Activated T-cell treated with anti-CD3 and anti-CD28 coated beads, Interleukin-2, amount 50 U/mL, for 72 hours (primary cell): ENCODE measurements at places on chromosomes 12 and 14. TPM values are rescaled to one million over a fixed set of nuclear protein-coding genes. Genes with fewer than 3 reads are reported as not detected.

TMEM260 gene
- total RNA-seq, result 15.0 TPM

ART4 gene
- total RNA-seq, result not detected

KRT79 gene
- total RNA-seq, result 0.19 TPM

- no peak for DNase-seq
Measured at GRCh38 chr12:91204421-91204820, 21.8 kb upstream of the DCN start.

DNA sequence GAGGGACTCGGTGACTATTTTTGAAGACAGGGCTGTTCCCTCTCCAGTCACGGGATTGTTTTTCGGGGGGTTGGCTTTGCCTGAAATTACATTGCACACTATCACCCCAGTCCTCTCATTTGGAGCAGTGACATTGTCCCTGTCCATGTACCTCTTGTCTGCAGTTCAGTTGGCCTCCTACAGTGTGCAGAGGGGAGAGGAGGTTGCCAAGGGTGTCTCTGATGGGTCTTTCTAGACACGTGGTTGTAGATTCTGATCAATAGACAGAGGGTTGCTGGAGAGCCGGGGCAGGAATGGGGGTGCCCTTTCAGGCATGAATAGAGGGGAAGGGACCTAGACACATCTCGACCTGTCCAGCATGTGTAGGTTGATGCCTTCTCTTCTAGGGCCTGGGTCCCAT lies 1.2 kb downstream of the TMEM120B start:
- DNase-seq, result no peak

DNA sequence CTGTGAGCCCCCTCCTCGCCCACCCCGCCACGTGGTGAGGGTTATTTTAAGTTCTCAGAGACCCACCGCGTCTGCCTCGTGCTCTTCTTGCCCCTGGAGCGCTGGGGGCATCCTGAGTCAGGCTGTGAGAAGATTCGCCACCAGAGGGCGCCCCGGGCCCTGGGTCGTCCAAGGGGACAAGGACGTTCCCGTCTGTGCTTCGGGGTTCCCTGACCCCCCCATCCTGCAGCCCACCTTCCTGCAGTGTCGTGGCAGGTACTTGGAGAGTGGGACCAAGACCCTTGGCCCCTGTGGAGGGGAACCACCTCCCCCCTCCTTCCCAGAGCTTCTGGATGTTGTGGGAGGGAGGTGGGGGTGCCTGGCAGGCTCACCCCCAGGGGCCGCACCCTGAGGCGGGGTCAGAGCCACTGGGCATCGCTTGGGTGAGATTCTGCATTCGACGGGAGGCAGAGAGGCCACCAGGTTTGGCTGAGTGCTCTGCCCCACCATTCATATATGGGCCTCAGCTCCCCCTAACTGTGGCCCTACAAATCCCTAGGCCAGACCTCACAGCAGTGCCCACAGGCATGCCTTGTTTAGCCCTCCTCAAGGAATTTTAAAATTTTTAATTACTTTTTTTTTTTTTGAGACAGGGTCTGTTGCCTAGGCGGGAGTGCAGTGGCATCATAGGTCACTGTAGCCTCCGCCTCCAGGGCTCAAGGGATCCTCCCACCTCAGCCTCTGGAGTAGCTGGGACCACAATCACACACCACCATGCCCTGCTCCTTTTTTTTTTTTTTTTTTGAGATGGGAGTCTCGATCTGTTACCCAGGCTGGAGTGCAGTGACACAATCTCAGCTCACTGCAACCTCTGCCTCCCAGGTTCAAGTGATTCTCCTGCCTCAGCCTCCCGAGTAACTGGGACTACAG lies 17.0 kb downstream of the RHOF start:
- DNase-seq, result peak; percentile 94

DNA sequence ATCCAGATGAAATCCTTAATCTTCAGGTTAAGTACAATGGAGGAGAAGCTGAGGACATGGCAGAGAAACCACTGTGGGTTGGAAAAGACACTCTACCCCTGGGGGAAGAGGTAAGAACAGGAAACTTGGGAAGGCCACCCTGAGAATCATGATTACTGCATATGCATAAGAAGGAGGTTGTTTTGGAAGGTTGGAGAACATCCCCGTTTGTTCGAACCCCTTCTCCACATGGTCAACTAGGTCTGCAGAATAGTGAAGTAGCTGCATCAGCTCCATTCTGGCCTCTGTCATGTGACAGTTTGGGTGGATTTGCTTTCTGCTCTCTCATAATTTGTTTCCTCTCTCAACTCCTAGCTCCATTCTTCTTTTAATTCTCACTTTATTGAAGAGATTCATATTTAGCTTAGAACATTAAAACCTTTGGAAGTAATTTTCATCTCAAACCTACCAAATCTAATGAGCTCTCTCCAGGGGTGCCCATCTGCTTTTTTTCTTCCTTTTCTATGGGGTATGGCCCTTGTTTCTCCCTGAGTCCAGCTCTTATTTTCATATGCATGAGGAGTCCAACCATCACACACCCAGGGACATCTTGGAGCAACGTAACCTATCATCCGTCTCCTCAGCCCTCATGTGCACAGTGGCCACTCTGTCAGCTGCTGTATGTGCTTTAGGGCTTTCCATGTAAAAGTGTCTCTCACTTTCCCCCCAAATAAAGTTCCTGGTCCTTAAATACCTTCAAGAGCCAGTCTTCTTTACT lies 820.3 kb downstream of the TMEM121 start:
- no peak for DNase-seq

DNA sequence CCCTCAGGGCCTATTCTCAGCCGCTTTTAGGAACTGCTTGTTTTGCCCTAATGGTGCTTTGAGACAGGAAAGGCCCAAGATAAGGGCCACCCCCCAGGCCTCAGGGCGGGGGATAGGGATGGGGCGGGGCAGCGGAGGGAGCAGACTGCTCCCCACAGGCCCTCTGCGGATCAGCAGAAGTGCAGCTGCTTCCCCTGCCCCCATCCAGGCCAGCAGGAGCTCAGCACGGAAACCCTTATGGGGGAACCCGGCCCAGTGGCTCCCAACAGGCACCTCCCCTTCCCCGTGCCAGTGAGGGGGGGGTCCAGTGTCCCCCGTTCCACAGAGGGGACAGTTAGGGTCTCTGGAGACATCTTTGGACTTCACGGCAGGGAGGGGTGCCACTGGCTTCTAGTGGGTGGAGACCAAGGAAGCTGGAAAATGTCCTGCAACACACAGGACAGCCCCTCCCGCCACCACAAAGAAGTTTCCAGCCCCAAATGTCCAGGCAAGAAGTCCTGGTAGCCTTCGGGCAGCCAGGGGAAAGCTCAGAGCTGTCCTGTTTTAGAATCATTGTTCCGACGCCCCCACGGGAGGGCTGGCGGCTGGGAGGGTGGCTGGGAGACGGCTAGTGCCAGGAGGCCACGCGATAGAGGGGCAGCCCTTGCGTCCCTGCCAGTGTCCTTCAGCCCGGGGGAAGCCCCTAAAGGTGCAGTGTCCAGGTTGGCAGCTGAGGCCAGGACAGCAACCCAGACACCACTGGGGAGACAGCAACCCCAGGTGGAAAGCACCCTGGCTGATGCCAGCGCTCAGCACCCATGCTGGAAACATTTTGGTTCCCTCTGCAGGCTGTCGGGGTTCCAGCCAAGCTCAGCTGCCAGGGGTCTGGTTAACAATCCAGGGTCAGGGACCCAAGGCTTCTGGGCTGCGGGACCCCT lies 10.4 kb upstream of the GPR132 start:
- peak; percentile 53 for DNase-seq

DNA sequence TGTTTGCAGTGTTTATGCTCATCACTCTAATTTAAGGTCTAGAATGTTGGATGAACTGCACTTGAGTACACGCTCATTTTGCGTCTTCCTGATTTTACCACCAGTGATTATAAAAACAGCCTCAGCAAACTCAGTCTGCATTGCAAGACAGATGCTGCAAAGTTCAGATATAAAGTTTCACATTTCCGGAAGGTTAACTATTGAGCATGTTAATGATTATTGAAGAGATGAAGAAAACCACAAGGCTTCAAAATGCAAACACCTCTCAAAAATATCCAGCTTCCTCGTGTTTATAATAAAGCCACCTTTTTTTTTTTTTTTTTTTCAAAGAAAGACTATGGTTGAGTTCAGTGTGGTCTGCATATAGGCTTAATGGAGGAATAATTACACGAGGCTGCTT lies 92.1 kb upstream of the BMP4 start:
- no peak for DNase-seq

DNA sequence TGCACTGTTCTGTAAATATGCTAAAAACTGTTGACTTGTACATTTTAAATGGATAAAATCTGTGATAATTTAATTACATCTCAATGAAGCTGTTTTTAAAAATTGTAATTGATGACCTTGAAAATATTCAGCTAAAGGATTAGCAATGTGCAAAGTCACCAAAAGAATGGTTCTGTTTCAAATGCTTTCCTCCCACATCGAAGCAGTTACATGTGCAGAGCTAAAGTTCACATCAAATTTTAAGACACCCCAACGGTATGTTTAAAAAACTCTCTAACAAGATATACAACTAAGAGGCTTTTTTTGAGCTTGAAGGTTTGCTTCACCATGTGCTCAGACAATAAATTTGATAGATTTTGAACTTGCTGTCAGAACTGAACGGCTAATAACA lies 114.6 kb upstream of the KRAS start:
- DNase-seq, result no peak

DNA sequence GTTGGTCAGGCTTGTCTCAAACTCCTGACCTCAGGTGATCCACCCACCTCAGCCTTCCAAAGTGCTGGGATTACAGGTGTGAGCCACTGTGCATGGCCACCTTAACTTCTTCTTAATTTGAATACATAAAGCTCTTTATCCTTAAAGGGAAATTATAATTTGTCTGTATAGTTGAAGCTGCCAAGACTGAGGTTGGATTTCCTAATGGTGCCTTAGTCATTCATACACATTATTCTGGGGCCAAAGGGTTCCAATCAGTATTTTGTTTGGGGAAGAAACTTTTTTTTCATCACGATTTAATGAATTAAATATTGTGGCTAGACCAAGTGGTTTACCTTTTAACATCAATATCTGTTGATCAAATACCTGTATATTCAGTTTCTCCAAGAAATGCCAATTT lies 135.9 kb downstream of the SYT1 start:
- no peak for DNase-seq

DNA sequence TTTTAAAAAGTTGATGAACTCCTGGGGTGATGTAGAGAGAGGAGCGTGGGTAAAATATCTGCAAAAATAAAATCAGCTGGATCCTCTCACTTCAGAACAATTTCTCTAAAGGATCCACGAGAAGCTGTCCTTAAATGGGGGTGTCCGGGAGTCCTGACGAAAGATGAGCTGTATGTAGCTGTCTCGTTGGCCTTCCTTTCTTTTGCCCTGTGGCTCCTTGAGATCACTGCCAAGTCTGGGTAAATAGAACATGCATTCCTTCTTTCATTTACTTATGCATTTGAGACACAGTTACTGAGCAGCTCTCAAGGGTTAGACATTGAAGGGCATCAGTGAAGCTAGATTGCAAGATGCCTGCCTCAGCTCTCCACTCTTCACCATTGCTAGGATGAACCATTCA lies 35.2 kb upstream of the TXNRD1 start:
- no peak for DNase-seq

- DNase-seq, result no peak
Measured at GRCh38 chr12:114479831-114480230, 73.9 kb upstream of the TBX5 start.

DNA sequence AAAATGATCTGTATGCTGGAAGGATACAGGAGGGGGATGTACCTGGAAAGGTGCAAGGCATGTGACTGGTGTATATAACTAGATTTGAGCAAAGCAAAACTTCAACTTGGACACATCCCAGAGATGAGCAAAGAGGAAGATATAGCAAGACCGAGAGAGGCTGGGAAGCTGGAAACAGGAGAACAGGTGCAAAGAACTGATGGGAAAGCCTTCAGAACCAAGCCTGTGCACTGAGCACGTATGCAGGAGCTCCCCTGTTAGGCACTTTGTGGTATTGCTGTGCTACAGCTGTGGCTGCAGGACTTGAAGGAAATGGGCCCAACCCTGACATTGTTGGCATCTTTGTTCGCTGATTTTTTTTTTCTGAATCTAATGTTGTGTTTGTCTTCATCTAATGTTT lies 120.7 kb upstream of the PWP1 start:
- DNase-seq, result no peak
